GM19239 (cell line): ENCODE measurements at places on chromosomes 11 and 22.

GRCh38 chr22:48745842-48746788 is 1081.6 kb downstream of the BRD1 start:
- no peak for DNase-seq

DNA sequence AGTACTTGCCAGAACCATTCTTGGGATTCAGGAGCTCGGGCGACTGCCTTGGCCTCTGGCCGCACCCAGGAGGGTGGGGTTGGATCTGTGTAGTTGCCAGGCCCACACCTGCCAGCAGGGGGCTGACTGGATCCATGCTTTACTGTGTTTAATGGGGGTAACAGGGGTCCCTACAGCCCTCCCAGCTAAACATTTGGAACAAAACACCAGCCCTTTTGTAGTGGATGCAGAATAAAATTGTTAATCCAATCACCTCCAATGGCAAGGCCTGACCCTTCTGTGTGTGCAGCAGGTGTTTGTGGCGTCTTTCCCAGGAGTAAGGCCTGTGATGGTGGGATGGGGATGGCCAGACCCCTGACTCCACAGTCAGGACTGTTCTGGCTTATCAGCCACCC is 22.5 kb downstream of the SUN2 start:
- no peak for DNase-seq

GRCh38 chr11:123559523-123559955 is 94.9 kb downstream of the SCN3B start:
- no peak for DNase-seq

DNA sequence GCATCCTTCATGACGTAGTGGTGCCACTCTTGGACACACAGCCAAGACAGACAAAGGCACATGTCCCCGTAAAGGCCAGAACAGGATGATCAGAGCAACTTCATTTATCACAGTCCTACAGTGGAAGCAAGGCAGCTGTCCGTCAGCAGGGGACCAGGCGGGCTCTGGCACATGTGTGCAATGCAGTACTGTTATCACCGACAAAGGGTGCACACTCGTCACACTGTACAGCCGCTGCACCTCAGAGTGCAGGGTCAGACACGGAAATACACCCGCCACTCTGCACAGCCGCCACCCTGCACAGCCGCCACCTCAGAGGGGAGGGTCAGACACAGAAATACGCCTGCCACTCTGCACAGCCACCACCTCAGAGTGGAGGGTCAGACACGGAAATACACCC is 13.4 kb upstream of the IL17REL start:
- no peak for DNase-seq

- no peak for DNase-seq
These were observed 31.8 kb upstream of the FCHSD2 start for GRCh38 chr11:73173755-73174494.

DNA sequence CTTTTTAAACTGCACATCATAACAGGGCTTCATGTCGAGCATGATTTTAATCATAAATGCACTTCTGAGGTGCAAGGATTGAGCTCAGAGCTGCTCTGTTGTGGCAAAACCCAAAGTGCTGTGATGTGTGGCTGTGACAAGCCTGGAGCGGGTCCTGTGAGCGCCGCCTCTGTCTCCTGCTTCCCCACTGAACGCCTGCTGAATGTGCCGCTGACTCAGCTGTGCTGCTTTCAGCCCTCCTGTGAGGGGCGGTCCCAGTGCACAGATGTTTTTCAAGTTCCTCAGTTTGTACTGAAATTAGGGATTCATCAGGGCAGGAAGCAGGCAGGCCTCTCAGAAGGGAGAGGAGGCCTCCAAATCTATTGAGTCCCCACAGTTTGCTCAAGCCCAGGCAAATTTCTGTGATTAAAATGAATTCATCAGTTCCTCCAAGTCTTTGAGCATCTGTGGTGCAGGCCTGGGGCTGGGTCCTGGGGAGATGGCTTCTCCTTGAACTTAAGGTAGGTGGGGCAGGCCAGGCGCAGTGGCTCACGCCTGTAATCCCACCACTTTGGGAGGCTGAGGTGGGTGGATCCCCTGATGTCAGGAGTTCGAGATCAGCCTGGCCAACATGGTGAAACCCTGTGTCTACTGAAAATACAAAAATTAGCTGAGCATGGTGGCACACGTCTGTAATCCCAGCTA is 3.0 kb upstream of the GTSE1 start:
- no peak for DNase-seq

GRCh38 chr11:72630104-72630852 is 43.9 kb downstream of the PDE2A start:
- no peak for DNase-seq

DNA sequence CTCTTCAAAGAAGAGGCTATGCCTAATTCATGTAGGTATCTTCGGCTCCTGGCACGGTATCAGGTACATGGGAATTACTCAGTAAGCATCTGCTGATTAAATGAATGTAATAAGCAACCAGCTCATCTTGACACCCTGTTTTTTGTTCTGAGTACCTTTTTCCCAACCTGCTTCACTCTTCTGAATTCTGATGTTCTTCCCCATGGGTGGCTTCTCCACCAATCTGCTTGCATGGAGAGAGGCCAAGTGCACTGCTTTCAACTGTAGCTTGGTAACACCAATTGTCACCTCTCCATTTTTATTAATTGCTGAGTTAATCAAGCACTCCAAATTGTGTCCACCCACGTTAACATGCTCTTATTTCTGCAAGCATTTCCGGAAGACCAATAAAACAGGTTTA is 40.5 kb downstream of the LARGE1 start:
- DNase-seq: no peak
